ENCODE measurements at places on chromosomes 5 and 9. TPM values are rescaled to one million over a fixed set of nuclear protein-coding genes. Genes with fewer than 3 reads are reported as not detected.

FAM163B gene
- total RNA-seq, result not detected

RLN2 gene
- not detected for total RNA-seq

INSL4 gene
- not detected for total RNA-seq

SHROOM1 gene
- total RNA-seq, result 4.1 TPM

AQP3 gene
- total RNA-seq, result 9.0 TPM

BDP1 gene
- 21.3 TPM for total RNA-seq

PLGRKT gene
- 12.6 TPM for total RNA-seq
